ENCODE measurements at places on chromosomes 4 and X. TPM values are rescaled to one million over a fixed set of nuclear protein-coding genes. Genes with fewer than 3 reads are reported as not detected.

GRCh38 chr4:140363558-140363957 lies 9.9 kb upstream of the SCOC start:
- DNase-seq: no peak

- DNase-seq: no peak
Observed at GRCh38 chrX:19334945-19335626, 8.6 kb upstream of the PDHA1 start.

GRCh38 chr4:185800266-185800945 lies 11.6 kb downstream of the SORBS2 start:
- no peak for DNase-seq

DNA sequence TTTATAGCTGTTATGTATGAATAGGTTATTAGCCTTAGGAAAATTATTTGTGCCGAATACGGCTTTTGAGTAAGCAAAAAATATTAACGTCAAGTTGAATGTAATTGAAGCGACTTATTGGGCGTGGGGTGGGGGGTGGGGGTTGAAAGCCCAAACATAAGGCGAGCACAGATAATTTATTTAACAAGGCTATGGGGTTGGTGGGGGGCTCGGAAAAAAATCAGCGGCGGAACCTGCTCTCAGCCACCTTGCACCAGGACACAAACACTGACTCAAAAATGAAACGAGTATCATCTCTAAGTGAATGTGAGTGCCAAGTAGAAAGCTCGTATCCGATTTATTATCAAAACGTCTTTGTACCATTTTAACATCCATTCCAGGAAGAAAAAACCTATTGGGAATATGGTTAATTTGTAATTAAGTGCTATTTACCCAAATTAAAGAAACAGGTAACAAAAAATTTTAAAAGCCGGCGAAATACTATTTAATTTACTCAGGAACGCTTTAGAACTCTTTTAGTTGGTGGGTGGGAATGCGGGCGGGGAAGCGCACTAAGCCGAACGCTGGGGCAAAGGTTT lies 902 bp upstream of the LARP1B start:
- DNase-seq: peak; percentile 61

DNA sequence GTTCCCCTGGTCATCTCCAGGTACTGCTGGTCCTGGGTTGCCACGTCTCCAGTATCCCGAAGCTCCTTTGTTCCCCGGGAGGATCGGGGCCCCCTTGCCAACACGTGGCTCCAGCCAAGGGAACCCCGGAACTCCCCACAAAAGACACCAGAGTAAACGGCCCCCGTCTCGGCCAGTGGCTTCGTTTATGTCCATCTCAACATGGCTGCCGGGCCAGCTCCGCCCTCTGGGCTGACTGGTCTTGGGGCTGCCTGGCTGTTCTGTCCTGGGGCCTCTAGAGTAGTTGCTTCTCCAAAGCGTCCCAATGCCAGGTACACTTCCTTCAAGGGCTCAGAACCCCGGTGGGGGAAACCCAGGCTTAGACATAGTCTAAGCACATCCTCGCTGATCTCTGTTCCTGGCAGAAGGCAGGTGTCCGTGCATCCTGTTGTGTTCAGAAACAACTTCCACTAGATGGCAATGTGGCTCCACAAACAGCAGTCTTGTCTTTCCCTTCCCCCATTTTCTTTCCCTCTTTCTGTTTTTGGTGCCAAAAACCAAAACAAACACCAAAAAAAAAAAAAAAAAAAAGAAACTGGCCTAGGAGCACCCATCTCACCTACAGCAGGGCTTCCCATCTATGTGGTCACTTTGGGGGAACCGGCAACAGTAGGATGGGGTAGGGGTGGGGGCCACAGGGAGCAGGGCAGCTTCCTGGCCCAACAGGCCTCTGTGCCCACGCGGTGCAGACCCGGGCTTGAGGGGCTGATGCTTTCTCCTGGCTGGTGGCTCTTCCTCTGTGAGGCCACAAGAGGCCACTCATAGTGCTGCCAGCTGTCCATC lies 35.3 kb downstream of the NBDY start:
- peak; percentile 97 for DNase-seq

GRCh38 chr4:73612032-73612431 lies 8.2 kb downstream of the RASSF6 start:
- DNase-seq: no peak

DNA sequence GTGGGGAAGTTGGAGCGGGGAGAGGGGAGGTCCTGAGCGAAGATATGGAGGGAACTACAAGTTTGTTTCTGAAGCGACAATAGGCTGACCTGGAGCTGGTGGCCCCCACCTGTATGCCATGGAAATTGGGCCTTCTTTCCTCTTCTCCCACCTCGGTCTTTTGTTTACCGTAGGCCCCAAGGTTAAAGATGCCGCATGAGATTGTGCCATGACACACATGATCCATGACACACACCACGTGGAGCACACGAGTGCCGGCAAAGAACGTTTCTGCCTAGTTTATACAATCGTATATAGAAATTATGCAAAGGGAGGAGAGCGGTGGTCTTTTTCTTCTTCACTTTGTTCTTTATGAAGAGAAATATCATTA lies 408 bp downstream of the TMEM33 start:
- DNase-seq: no peak

DNA sequence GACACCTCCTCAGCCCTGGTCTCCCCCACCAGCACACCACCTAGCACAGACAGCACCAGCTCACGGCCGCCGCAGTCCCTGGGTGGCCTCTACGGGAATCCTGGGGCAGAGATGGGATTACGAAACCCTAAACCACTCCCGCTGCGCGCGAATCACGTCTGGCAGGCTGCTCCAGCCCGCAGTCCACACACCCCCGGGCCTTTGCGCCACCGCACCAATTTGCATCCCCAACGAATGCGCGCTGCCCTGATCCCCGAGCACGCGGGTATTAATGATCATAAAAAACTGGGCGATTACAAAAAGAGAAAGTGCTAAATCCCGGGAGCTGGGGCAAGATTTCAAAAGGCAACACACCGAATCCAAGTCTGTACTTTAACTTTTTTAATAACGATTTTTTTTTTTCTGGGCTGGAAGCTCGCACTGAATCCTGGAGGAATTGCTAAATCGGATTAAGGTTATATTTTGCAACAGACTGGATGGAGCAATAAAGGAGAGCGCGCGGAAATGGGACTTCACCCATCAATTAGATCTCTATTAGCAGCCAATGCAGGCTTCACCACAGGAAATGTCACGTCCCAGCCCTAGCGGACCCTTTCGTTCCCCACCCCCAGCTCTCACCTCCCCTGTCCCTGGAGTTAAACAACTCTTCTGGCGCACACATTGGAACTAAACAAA lies 69.8 kb upstream of the TMEM33 start:
- DNase-seq: no peak

- no peak for DNase-seq
Observed at GRCh38 chr4:1684506-1685234, 557 bp upstream of the FAM53A start.

- DNase-seq: no peak
Observed at GRCh38 chr4:26311633-26312032, 9.2 kb upstream of the RBPJ start.

DNA sequence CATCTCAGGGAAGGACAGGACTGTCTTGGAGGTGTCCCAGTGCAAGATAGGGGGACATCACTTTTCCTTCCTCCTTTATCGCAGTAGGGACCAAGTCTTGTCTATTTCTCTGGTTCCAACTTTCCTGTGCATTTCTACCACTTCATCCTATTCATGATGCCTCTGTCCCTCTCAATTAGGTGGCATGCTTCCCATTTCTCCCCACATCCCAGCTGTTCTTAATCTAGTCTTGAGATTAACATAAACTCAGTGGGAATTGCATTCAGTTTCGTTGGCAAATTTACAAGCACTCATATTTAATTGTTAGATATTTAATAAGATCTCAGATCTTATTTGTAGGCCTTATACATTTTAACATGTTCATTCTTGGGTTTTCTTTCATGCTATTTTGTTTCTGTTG lies 15.7 kb upstream of the ODAM start:
- peak; percentile 73 for DNase-seq

GRCh38 chr4:130074096-130074495 lies 978.1 kb downstream of the C4orf33 start:
- DNase-seq: no peak

DNA sequence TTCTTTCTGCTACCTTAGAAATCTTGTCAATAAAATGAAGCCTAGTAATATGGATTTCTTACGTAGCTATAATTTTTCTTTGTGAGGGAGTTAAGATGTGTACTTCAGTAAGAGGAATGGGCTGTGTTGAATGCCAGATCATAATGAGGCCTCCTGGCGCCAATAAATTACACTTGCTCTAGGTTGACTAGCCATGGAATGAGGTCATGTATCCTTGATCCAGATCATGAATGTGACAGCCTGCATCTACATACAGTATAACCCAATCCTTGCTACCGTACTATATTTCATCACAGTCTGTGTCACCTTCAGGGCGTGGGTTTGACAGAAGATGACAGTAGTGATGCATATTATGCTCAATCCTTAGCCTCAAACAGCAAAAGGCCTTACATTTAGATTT lies 36.2 kb downstream of the NHS start:
- DNase-seq: no peak

- no peak for DNase-seq
Observed at GRCh38 chr4:77582156-77582555, 23.5 kb upstream of the CXCL13 start.

- DNase-seq: no peak
Observed at GRCh38 chr4:163804001-163804400, 309.5 kb downstream of the TMA16 start.

DNA sequence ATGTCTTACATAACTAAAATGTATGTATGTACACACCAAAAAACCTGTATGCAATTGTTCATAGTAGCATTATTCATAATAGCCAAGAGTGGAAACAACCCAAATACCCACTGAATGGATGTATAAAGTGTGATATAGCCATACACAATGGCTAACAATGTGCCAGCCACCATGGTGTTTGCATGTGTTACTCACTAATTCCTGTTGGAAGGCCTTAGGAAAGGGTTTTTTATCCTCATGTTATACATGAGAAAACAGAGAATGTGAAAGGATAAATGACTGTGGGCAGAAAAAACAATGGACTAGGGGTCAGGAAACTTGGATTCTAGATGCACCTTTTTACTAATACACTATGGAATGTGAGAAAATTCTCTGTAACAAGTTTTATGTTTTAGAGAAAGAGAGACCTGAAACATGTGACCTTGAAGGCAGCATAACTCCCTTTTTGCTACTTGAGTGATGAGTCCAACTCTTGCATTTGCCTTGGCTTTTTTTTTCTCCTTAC lies 55.7 kb downstream of the TIGD2 start:
- no peak for DNase-seq

DNA sequence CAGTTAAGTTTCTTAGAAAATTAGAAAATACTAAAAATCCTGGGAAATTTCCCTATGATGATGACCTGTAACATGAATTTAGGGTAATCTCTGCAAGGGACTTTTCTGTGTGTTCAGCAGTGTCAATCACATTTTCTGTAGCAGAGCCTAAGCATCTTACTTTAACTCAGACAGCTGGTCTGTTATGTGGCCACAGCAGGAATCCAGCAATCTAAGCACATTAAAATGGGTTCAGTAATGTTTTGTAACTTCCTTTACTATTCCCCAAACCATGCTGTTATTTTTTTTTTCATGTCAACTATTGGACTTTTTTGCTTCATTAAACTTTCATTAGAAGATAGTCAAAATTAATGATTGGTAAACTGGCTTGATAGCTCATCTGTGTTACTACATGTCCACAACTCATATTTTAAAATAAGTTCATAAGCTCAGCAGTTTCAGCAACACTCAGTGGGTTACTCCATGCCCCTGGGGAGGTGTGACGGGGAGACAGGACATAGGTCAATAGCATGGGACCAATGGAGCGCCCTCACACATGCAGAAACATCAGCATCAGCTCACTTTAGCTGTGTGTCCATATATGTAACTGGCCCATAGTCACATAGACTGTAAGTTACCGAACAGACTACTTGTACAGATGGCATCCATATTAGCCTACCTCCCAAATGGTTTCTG lies 168.0 kb upstream of the PACRGL start:
- peak; percentile 85 for DNase-seq

Gene FGFBP2
- polyA plus RNA-seq: 0.47 TPM

Gene GAGE1
- polyA plus RNA-seq: not detected

Gene SORBS2
- 11.2 TPM for polyA plus RNA-seq

Gene F8
- 6.1 TPM for polyA plus RNA-seq

Gene CLTRN
- polyA plus RNA-seq: 1.6 TPM
